Iris pigment epithelial cell (primary cell): ENCODE measurements at places on chromosomes 7 and 10.

- no peak for DNase-seq
Measured at GRCh38 chr10:33573606-33574005, 239.1 kb upstream of the NRP1 start.

- DNase-seq, result no peak
Measured at GRCh38 chr10:114615600-114616007, 42.5 kb downstream of the ABLIM1 start.

- DNase-seq, result no peak
Measured at GRCh38 chr7:3197567-3198213, 103.4 kb upstream of the SDK1 start.

DNA sequence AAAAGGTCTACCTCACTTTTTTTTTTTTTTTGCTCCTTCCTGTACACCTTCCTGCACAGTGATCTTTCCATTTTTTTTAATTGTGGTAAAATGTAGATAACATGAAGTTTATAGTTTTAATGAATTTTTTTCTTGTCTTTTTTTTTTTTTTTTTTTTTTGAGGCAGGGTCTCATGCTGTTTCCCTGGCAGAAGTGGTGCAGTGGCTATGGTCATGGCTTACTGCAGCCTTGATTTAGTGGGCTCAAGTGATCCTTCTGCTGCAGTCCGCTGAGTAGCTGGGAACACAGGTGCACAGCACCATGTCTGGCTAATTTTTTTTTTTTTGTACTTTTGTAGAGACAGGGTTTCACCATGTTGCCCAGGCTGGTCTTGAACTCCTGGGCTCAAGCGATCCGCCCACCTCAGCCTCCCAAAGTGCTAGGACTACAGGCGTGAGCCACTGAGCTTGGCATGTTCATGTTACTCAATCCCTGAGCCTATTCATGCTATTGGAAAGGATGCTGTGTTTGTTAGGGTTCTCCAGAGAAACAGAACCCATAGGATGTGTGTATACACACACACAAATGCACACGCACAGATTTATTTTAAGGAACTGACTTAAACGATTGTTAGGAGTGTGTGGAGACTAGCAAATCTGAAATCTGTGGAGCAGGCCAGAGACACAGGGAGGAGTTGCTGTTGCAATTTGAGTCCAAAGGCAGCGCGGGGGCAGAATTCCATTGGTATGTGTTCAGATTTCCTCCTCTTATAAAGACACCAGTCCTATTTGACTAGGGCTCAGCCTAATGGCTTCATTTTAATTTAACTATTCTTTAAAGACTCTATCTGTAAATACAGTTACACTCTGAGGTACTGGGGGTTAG, 29.1 kb downstream of the GALNT11 start:
- DNase-seq, result peak; percentile 89

- DNase-seq, result no peak
Measured at GRCh38 chr7:47480576-47481538, 101.1 kb downstream of the TNS3 start.

GRCh38 chr7:131076032-131076431, 251.6 kb upstream of the MKLN1 start:
- DNase-seq, result peak; percentile 87

GRCh38 chr7:5429857-5430611, 6.4 kb upstream of the TNRC18 start:
- DNase-seq, result peak; percentile 31

GRCh38 chr10:114664127-114664526, 6.1 kb upstream of the ABLIM1 start:
- no peak for DNase-seq

- DNase-seq, result no peak
Measured at GRCh38 chr10:5766189-5766588, 47.0 kb downstream of the GDI2 start.

DNA sequence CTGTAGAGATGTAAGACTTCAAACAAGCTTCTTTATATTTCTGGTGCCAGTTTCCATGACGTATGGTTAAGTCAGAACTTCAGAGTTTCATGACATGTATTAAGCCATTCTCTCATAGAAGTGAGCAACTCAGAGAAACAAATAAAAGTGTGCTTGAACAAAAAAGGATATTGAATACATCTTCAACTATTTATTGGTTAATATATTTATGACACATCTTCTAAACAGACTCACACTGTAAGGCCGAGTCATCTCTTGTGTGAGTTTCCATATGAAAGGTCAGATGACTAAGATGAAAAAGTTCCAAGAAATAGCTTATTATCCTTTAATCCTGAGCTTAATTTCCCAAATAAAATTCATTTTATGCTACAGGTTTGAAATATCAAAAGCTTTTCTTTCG, 105.5 kb upstream of the CSTF2T start:
- peak; percentile 16 for DNase-seq

GRCh38 chr10:112367516-112367915, 6.4 kb upstream of the ACSL5 start:
- no peak for DNase-seq

GRCh38 chr7:122132341-122132740, 11.7 kb downstream of the AASS start:
- peak; percentile 57 for DNase-seq

DNA sequence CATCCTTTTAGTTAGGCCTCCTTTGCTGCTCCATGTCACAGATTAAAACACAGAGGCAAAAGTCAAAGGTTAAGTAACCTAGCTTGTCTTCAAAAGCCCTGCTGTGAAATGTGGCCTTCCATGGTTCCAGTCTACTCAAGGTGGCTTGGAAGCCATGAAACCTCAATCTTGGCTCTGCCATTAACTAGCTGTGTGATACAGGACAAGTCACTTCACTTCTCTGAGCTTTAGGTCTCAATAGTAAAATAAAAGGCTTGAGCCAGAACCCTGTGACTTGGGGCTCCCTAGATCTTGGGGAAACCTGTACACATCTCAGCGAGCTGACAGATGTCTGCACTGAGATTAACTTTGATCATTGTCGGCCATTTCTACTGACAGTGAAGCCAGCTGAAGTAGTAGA, 48.0 kb upstream of the KMT2E start:
- no peak for DNase-seq

- no peak for DNase-seq
Measured at GRCh38 chr7:154332811-154333580, 280.8 kb downstream of the DPP6 start.

DNA sequence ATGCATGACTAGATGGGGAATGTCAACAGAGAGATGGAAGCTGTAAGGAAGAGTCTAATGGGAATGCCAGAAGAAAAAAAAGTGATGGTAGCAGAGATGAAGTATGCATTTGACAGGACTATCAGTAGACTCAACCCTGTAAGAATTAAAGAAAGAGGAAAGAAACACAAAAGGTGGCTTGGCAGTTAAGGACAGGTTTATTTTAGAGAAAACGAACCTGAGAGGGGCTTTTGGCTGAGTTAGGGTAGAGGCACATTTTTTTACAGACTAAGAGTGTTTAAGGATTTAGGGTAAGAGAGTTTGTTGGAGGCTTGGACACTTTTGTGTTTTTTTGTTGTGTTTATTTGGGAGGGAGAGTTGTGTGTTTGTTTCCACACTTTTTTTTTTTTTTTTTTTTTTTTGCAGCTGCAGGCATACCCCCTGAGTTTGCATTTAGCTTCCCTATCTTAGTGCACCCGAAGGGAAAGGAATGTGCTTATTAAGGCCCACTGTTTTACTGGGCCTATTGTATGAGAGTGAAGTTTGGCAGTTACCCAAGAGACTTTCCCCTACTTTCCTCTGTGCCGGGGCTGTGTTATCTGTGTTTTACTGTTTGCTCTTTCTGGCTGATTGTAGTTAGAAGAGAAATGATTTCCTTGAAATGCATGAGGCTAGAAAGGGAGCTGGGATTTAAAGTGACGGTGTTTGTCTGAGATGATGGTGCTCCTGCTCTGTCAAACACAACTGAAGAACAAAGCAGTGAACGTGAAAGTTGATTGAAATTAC, 32.0 kb downstream of the NPVF start:
- no peak for DNase-seq

GRCh38 chr10:124975977-124976514, 34.1 kb downstream of the ZRANB1 start:
- no peak for DNase-seq

DNA sequence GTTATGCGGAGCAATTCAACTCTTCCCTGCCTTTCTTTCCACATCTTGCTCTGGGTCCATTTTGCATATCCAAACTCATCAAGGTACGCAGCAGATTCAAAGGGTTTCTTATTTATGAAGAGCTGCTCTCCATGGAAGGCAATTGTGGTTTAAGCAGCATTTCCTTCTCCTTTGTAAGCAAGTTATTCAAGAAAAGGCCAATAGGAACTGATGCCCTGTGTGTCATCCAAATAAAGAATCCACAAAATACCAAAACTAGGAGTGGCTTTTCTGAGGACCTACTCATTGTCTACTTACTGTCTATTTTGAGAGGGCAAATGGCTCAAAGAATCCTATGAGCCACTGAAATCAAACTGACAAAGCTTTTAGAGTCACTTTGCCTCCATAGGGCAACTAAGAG, 253.1 kb downstream of the PTEN start:
- peak; percentile 19 for DNase-seq

DNA sequence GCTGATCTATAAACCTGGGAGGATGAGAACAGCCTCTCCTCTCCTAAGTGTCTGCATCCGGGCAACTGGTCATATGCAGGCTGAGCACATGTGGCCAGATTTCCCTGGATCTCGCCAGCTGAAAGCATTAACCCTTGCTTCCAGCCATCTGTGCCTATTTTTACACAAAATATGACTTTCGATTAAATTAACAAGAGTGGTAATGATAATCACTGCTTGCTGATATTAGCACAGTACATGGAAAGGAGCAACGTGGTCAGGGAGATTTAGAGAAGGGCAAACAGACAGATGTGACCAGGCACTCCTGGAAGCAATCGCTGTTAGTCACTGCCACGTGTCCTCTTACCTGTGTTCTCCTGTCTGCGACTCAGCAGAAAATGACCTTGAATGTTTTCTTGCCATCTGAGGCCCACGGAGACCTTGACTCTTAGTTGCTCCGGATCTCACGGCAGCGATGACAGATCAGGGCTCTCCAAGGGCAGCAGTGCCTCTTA, 59.5 kb upstream of the NPTX2 start:
- no peak for DNase-seq

DNA sequence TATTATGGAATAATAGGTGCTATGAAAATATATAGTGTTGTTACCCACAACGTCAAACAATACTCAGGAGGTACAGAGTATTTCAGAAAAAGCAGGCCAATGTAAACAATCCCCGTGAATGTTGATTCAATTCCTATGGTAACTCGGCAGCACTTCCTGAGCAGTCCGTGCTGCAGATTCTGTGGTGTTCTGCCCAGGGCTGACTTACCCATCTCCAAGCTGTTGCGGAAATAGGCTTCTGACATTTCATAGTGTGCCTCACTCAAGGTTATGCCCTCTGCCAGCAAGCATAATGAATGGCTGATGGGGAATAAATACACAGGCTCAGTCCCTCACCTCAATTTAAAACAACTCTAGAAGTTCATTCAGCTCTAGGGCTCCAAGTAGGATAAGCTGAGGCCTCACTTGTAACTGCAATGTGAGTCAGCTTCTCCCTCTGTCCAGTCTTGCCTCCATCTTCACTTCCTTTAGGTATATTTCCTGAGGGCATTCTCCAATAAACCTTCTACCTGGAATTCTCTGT, 177.6 kb downstream of the GNAI1 start:
- DNase-seq, result peak; percentile 94

GRCh38 chr7:80766724-80767123, 128.3 kb downstream of the CD36 start:
- DNase-seq, result no peak

GRCh38 chr7:71015252-71015900, 116.6 kb upstream of the GALNT17 start:
- DNase-seq, result no peak

- peak; percentile 29 for DNase-seq
Measured at GRCh38 chr7:87628780-87629569, 777 bp downstream of the RUNDC3B start.

DNA sequence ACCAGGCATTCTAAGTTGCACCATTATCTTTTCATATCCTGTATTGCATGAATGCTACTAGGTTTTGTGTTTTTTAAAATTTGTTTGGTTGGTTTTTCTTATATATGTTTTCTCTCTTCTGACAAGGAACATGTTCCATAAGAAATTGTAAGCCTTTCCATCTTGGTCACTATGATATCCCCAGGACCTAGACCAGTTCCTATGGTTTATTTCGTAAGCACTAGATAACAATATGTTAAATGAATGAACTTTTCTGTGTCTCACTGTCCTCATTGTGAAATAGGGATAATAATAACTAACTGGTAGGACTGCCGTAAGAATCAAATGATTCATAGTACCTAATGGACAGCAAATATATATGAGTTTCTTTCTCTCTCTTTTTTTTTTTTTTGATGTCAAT, 146.3 kb downstream of the SEMA3E start:
- no peak for DNase-seq

DNA sequence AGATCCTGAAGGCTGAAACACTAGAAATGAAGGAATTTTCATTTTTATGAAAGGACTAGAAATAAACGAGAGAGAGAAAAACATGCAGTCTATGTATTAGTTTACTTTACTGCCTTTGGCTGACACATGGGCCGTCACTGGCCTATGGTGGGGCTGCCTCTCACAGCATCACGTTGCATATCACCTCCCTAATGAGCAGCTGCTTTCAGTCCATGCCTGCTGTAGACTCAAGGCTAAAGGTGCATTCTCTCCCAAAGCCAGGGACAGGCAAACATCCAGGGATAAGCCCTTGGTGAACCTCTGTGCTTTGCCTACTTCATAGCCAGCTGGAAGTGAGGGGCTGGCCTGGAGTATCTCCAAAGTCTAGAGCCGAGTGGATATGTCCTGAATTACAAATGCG, 359.4 kb downstream of the GPAM start:
- no peak for DNase-seq

DNA sequence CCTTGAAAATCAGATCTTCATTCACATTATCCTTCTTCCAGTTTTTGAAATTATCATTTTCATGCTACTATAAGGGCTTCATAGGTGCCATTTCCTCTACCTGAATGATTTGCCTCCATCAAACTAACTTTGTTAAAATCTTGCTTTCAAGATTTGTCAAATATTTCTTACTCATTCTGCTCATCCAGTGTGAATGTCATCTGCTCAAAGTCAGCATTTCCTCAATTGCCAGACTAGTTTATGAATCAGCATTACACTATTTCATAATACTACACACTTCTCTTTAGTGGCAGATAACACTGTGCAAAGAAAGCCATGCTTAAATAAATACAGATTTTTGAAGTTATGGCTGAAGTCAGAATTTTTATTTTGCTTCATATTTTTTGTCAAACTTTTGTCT, 21.3 kb upstream of the LIPF start:
- peak; percentile 77 for DNase-seq

DNA sequence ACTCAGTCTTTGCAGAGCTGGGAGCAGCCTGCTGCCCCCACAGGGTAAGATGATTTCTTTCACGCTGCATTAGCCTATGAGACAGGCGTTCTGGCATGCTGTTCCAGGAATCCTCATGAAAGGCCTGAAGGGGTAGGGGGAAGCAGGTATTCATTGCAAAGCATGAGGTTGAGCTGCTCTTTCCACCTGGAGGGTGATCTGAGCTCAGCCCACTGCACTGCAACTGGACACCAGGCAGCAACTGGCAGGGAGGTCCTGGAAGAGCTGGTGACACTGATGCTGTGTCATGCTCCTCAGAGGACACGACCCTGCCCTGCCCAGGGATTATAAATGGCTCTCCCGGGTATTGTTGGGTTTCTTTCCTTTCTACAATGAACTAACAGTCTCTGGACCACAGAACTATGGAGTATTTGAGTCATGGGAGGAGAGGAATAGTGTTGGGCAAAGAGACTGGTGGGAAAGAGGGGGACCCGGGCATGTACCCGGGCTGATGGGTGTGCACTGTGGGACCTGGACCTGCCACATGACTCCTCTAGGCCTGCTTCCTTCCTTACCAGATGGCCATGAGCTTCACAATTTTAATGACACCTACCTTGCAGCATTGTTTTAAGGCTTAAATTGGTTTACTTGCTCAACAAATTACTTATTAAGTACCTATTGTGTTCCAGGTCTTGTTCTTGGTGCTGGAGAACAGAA, 24.3 kb downstream of the SLC25A28 start:
- no peak for DNase-seq

- DNase-seq, result peak; percentile 97
Measured at GRCh38 chr7:2157473-2158279, 75.1 kb downstream of the MAD1L1 start.
